H9 (cell line): ENCODE measurements at places on chromosomes 1 and 21.
A peak's percentile ranks its signal among the peaks of the same experiment; 100 is the strongest.

DNA sequence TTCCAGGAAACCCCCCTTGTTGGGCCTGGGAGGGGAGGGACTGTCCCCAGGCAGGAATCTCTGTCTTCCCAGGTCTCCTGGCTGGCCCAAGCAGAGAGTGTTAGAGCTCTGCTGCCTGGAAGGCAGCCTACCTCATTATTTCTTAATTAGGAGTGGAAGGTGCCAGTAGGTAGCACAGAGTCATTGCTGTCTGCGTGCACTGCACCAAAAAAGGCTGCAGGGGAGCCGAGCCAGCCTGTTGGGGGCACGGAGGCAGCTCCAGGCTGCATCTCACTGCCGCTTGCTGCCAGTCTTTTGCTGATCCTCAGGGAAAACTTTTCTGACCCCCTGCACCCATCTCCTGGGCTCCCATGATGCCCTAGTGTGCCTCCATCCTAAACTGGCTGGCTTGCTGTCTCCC, 58.1 kb downstream of the LRRN2 start:
- DNase-seq: no peak

DNA sequence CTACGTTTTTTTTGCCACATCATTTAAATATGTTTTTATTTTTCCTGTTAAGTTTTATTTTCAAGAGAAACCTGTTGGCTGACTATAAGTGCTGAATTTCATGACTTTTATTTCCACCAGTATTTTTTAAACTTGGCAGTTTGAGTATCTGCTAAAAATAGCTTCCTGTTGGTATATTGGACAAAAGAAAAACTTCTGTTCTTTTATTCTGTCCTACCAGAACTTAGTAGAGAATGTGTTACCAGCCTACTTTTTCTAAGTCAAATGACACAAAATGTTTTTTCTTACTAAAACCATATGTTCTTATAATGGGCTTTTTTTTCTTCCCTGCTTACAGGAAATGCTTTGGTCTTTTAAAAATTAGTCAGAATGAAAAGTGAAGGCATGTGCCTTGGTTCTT, 7.6 kb downstream of the DR1 start:
- DNase-seq: no peak

- DNase-seq: peak; percentile 41
Measured at GRCh38 chr1:230517786-230518185, 91.7 kb upstream of the PGBD5 start.

DNA sequence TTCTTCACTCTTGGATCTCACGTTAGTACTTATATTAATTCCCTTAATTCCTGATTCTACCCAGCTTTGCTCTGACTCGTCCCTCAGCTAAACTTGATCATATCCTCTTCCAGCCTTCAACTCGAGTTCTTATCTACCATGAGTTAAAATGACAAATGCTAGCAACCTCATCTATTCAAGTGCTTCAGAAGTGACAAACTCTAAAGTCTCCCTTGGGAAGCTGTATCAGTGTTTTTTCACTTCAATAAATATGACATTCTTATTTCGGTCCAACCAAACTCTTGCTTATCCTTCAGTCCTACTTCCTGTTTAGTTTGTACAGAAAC, 75.3 kb downstream of the FOXJ3 start:
- DNase-seq: no peak

GRCh38 chr1:61523229-61523628, 201.7 kb downstream of the TM2D1 start:
- no peak for DNase-seq

DNA sequence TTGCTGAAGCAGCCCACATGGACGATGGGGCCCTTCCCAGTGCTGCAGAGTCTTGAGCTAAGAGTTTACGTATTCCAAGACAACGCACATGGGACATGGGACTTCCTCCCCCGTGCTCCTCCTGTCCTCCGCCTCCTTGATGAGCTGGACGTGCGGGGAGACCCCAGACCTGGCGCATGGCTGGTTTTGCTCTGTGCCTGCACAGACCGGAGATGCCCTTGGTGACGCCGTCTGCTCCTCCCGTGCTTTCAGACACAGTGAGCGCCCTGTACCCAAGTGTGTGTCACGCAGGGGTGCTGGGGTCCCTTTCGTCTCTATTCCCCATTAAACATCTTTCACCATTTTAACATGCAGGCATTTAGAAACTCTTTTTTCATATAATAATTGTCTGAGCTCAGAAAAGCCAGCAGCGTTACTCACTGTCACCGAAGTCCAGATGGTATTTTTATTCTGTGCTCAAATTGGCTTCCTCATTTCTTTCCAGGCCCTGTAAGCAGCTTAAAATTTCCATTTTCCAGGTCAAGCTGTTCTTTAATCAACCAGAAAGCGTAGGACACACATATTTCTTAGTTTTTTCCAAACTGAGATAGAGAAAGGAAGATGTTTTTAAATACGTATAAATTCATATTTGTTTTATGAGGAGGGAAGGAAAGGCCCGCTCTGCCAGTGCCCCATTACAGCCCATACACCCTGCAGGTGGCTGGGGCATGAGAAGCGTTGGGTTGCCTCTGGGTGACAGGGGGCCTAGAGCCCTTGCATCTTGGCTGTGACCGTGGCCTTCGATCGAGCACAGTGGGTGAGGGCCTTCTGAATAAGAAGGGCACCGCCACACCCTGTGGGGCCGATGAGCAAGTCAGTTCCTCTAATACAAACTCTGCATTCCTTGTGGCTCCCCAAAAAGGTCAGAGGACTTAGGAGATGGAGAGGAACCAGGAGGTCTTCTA, 17.9 kb upstream of the ZBTB21 start:
- DNase-seq: no peak
